ENCODE measurements at places on chromosomes 5 and 9.

DNA sequence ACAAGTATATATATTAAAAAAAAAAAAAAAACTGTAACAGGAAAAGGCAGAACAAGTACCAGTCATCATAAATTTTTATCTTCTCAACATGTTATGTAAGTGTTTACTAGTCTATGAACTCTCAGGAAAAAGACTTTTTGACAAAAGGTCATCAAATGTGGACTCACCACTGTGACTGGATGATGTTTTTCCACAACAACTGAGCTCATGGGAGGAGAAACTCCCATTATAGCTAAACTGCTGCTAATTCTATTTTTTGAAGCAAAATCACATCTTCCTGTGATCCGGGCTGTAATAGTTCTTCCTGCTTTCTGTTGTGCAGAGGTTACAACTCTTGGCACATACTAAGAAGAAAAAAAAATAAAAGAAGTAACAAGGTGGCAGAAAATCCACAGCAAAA is 39.6 kb downstream of the POC5 start:
- no peak for DNase-seq

GRCh38 chr5:153618867-153619266 is 128.4 kb downstream of the GRIA1 start:
- DNase-seq, result no peak

DNA sequence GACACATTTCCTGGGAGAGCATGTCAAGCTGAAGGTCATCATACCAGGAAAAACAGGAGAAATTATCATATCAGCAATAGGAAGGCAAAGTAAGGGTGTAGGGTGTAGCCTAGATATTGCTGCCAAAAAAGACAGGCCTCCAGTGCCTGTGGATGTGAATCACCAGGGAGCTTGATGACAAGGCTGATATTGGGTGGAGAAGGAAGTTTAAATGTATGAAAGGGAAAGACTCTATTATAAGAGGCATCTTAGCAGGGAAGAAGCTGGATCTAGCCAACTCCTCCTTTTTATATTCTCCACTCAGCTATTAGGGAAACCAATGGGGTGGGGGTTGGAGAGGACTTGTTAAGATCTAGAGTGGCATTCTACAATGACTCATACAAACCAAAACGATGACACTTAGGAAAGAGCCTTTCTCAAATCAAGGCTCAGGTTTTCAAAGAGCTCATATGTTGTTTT is 13.4 kb upstream of the TXNDC8 start:
- DNase-seq, result no peak

DNA sequence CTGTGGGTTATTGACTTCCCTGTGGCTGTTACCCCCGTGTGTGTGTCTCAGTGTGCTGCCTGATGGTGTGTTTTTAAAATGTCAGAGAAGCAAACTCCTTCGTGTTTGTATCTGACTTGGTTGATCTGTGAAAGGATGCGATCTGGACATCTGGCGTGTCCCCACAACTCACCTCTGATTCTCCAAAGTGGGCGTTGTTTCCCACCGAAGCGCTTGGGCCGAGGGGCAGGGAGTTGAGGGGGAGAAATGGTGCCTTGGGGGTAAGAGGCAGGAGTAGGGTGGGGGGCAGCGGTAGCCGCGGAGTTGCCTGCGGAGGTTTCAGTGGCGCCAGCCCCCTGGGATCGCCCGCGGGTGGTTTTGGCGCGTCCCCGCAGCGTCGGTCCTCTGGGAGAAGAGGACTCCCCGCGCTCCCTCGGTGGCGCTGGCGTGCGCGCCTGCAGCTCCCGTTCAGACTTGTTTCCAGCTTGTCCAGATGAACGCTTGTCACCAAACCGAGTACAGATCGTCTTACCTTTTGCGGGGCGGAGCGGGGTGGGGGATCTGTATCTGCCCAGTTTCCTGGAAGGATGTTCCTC is 1.1 kb downstream of the MAST4 start:
- peak; percentile 42 for DNase-seq

DNA sequence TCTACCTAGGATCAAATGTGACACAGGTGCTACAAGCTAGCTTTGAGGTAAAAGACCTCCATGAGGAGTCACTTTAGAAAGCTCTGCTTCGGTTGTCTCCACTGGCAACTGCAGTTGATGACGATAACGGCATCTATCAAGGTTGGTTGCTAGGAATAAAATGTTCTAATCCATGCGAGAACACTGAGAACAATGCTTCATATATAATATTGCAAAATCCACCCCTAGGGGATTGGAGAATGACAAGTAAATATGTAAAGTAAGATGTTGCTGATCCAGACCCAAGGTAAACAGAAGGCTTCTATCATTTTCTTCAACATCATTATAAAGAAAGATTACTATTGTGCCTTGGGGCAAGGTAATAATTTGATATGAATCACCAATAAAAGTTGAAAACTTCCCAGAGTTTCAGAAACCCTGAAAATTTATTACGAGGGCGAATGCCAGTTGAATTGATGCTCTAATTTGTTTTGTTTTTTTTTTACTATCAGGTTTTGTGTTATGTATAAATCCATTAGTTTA is 1003.4 kb downstream of the CDH18 start:
- DNase-seq, result no peak

DNA sequence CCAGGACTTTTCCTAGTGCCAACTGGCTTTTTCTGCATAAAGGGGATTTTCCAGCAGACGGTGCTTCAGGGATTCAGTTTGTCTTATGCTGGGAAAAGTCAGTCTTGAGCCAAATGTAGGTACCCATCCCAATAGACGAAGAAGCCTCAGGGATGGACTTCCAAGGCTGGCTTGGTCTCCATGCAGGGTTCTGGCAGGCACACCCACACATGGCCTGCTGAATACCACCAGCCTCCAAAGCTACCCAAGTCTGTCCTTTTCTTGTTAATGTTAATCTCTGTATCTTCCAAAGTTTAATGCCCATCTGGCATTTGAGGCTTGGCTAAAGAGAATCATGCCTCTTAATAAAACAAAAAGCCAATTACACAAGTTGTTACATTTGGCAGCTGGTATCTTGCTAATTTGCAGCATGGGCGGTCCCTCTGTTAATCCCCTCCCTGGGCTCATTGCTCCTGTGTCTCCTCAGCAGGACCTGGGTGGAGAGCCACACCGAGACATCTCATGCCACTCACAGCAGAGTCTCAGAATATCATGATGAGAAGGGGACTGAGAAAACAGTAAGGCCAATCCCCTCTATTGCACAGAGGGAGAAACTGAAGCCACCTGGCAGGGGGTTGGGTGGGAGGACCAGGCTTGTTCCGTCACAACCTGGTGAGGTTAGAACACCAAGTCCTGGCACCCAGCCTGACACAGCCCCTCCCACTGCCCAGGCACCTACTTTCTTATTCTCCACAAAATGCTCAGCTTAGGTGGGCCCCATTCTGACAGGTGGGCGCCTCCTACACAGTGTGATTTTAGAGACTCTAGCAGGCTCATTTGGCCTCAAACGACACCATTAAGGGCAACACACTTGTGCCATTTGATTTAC is 243.2 kb downstream of the FSTL4 start:
- no peak for DNase-seq
